GM13977 (cell line): ENCODE measurements at places on chromosomes 6 and 20.

GRCh38 chr20:48538058-48538825, 289.6 kb downstream of the PREX1 start:
- DNase-seq, result no peak

GRCh38 chr6:157763904-157764177, 59.2 kb upstream of the SNX9 start:
- no peak for DNase-seq

GRCh38 chr6:117344444-117345291, 79.3 kb downstream of the VGLL2 start:
- no peak for DNase-seq

DNA sequence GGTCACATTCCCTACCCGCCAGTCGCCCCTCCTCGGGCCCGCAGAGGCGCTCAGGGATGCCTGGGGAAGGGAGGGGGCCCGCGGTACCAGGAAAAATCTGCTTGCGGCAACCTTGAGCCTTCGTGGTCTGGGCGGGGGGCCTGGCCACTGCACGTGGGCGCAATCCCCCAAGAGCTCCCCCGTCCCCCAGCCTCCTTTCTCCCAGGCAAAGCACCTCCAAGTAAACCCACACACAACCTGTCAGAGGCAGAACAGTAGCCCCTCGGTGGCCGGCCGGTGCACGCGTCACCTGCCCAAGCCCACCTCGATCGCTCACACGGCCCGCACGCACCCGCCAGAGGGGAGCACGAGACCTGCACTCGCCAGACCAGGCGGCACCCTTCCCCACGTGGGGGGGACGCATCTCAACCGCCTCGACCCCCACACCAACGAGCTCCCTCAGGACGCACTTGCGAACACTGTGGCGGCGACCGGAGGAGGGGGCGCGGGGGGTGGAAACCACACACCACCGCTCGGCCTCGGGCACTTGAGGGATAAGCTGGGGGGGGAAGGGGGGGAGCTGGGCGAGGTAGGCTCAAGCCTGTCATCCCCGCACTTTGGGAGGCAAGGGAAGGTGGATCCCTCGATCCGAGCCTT, 1955.7 kb upstream of the DEFB115 start:
- no peak for DNase-seq

DNA sequence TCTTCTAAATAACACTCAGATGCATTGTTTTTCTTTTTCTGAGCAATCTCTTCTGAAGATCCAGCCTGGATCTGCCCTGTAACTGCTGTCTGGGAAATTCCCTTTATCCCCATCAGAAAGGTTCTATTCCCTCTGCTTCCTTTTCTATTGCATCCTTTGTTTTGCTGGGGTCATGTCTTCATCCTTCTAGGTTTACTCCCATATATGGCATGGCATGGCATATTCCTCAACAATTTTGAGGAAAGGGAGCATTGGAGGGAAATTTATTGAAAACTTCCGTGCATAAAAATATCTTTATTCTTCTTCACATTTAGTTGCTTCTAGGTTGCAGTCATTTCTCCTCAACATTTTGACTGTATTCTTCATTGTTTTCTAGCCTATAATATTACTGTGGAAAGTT, 47.2 kb downstream of the ADGRF1 start:
- DNase-seq, result no peak

- no peak for DNase-seq
Observed at GRCh38 chr6:10402648-10403311, 12.1 kb downstream of the TFAP2A start.

- no peak for DNase-seq
Observed at GRCh38 chr6:37668251-37668650, 29.4 kb downstream of the MDGA1 start.

- no peak for DNase-seq
Observed at GRCh38 chr20:61823242-61823641, 242.4 kb downstream of the TAF4 start.

- peak; percentile 76 for DNase-seq
Observed at GRCh38 chr20:43691928-43692524, 25.1 kb downstream of the MYBL2 start.

- DNase-seq, result no peak
Observed at GRCh38 chr6:89250239-89250638, 33.1 kb upstream of the GABRR1 start.

DNA sequence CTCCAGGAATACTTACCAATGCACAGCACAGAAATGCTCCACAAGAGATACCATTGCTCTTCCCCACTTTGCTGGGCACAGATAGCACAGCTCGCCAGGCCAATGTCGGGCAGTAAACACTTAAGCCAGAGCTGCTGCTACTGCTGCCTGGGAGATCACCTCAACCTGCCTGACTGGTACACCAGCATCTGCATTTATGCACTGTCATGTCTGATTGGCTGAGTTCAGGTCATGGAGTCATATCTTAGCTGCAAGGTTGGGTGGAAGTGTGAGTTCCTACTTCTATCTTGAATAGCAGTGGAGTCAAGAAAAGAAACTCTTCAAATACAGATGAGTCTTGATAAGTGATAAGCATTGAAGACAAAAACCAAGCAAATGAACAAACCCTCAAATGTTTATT, 10.9 kb upstream of the ADGRF4 start:
- DNase-seq, result no peak

- no peak for DNase-seq
Observed at GRCh38 chr20:24477831-24478547, 8.6 kb downstream of the SYNDIG1 start.

DNA sequence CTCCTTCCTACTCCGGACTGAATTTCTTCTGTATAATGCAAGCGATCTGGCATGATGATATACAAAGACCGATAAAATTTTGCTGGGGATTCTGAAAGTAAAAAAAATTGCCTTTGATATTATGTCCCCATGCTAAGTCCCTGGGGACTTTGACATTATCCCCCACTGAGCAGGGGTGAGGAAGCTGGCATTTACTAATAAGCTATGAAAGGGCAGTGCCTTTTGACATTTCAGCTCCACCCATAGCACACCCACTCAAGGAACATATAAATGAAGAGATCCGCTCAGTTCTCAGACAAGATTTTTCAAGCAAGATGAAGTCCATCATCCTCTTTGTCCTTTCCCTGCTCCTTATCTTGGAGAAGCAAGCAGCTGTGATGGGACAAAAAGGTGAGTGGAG, at the start of gene SEMG2:
Gene SEMG2 (plus strand): TSS at position 298 of the 400 bp plus-strand sequence. CDS start 17 bp downstream, at position 315.
- DNase-seq, result no peak

- no peak for DNase-seq
Observed at GRCh38 chr20:1381753-1382591, 10.9 kb downstream of the FKBP1A start.

DNA sequence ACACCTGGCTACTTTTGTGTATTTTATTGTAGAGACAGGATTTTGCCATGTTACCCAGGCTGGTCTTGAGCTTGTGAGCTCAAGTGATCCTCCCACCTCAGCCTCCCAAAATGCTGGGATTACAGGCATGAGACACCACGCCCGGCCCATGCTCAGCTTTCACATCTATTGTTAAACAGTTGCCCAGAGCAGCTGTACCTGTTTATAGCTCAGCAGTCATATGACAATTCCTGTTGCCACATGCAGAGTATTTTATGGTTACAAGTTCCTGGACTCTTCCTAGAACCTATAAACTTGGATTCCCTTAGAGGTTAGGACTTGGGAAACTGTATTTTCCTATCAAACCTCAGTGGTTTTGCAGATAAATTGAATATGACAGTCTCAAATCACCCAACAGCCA, 188.3 kb upstream of the KCNG1 start:
- DNase-seq, result no peak

DNA sequence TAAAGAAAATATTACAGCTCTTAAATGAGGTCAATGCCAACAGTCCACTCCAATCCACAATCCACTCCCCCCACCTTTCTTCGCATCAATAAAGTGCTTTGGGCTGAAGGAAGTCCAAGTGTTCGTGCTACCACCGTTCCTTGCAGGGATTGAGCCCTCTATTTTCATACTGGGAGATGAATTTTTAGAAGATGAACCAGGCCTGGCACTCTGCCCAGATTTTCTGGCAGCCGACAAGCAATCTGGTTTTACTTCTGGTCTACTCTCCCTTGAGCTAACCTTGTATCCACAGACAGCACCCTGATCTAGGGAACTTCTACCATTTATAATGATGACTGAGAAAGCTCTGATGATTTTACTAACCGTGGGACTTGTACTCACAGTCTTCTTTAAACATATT, 72.3 kb downstream of the BTBD9 start:
- DNase-seq, result no peak

GRCh38 chr20:57400821-57401564, 9.8 kb downstream of the RBM38 start:
- DNase-seq, result peak; percentile 84

- DNase-seq, result no peak
Observed at GRCh38 chr20:41413169-41413568, 46.6 kb upstream of the EMILIN3 start.

DNA sequence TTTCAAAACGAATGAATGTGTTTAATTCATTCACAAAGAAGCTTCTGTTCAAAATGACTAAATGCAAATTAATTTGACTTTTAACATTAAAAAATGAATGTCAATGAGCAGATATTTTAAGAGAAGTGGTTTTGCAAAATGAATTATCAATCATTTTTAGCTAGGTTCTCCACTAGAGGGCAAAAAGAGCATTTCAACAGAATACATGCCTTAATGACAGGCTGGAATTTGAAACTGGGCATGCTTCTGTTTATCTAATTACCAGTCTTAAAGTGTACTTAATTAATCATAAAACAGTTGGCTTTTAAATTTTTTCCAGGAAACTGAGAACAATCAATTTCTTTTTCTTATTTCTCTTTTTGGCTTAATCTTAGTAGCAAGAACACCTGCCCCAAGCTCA, 63.8 kb upstream of the TINAG start:
- no peak for DNase-seq

- DNase-seq, result no peak
Observed at GRCh38 chr6:140855520-140855919, 1277.2 kb upstream of the GJE1 start.
